Breast epithelium (tissue), 4 donors: ENCODE measurements at places on chromosomes 4 and X.

DNA sequence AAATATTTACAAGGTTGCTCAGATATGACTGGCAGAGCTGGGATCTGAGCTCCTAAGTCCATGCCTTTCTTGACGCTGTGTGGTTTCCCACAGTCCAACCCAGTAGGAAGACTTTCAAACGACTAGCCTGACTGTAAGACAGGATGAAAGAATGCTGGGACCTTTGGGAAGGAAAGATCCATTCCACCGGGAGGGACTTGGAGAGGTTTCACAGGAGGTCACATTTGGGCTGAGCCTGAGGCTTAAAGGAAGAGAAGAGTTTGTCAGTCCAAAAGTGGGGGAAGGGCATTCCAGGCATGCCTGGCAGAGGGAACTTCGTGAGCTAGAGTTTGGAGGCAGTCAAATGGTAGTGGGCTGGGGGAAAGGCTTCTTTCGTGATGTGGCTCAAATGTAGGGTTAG lies 1.5 kb downstream of the STARD8 start:
- DNase-seq: no peak

DNA sequence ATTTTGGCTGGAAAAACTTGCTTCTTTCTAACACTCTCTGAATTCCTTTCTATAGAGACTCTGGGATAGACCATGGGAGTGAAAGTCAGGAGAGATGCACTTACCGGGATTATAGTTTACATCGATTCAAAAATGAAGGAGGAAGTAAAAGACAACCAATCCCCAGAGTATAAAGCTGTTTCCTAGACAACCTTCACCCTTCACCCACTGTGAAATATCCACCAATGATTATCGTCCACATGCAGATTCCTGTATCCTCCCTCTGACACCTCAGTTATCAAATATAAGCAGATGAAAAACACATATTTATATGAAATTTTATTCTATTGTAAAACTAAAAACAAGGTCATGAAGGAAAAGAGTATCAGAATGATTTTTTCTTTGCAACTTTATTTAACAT lies 258.8 kb upstream of the GK2 start:
- no peak for DNase-seq

DNA sequence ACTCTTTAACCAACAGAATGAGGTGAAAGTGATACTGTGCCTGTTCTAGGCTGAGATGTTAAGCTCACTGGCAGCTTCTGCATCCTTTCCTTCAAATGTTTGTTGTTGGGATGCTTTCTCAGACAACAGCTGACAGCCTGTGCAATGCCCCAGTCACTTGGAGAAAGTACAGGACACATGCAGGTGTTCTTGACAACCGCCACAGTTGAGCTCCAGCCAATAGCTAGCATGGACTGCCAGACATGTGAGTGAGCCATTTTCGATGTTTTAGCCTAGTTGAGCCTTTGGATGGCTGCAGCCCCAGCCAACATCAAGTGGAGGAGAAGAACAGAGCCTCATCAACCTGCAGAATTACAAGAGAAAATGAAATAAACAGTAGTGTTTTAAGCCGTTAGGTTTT lies 94.1 kb upstream of the PPP3CA start:
- no peak for DNase-seq

DNA sequence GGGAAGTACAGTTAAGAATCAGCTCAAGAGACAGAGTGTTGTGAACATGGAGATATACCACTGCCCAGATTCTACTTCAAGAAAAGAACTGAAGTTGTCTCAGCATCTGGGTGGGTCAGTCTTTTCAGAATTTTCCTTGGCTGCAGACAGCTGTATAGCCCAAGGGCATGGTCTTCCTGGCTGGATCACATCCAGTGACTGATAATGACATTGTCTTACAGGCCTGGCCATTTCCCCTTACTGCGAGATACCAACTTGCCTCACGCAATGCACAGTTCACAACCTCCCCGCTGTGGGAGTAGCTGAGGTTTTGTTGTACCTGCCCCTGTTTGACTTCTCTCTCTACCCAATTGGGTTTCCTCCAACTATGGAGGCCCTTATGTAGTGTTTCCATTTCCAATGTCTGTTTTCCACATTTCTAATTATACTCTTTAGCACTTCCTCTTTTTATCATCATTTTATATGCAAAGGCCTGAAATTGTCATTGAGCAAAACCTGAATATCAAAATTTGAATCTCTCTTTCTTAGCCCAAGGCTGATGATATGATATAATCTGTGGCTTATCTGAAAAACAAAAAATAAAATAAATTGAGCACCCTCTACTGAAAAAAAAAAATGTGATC lies 209.1 kb downstream of the NAF1 start:
- DNase-seq: no peak

GRCh38 chr4:79906303-79906702 lies 166.7 kb downstream of the ANTXR2 start:
- DNase-seq: no peak
